Cortex of kidney (tissue), 1 donor: ENCODE measurements at places on chromosomes 6 and 20.

DNA sequence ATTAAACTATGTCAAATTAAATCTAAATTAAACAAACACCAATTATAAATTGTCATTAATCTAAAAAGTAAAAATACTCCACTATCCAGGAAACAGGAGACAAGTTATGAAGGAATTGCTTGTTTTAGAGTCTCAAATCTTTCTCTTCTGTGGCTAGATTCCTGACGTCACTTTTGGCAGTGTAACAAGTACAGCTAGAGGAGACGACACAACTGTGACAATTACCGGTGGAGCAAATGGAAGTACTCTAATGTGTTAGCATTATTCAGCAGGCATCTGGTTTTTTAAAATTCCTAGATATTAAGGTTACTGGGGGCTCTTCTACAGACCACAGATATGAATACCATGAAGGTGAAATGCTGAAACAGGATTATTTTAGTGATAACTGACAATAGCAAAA lies 1042.7 kb downstream of the EPHA7 start:
- no peak for DNase-seq

GRCh38 chr6:33144373-33144772 lies 47.9 kb downstream of the COL11A2 start:
- DNase-seq: no peak

DNA sequence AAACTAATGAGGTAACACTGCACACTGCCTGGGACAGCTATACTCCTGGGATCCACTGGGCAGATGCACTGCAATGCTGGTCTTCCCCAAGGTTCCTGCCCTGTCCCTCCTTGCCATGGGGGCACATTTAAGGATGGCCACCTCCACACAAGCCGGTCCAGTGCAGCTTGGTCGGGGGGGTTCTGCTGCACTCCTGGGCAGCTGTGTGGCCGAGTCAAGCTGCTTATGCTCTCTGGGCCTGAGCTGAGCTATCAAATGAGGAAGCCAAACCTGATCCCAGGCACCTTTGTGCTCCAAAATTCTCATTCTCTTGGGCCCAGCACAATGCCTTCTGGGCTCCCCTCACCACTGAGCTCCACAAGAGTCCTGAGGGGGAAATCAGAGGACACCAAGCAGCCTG lies 37.3 kb downstream of the NINL start:
- no peak for DNase-seq

DNA sequence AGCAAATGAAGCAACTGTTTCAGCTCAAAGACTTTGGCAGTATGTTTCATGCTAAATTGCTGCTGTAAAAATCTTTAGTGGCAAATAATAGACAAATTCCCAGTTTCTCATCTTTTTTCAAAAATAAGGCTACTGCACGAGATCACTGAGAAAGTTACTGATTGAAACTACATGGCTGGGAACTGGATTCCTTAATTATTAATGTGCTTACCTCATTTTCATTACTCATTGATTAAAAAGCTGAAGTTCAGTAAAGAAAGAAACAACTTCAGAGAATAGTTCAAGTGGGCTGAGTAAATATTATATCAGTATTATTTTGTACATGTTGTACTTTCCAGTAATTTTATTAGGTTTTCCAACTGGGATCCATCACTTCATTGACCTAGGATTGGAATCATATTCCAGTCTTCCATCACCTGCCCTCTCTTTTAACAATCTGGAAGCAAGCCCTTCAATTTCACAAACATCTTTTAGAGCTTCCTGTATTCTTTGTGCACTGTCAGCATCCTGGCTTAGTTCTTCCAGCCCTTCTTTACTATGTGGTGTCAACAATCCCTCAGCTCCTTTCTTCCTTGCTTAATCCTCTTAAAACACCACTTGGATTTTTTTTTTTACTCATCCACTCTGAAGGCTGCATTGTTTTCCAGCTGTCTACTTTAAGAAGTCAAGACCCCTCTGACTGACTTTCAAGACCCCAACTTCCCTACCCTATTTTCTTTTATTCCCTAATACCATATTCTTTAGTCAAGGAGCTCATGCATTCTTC lies 4.3 kb downstream of the MEI4 start:
- DNase-seq: no peak

- DNase-seq: no peak
Observed at GRCh38 chr6:56347526-56347925, 100.1 kb upstream of the COL21A1 start.

DNA sequence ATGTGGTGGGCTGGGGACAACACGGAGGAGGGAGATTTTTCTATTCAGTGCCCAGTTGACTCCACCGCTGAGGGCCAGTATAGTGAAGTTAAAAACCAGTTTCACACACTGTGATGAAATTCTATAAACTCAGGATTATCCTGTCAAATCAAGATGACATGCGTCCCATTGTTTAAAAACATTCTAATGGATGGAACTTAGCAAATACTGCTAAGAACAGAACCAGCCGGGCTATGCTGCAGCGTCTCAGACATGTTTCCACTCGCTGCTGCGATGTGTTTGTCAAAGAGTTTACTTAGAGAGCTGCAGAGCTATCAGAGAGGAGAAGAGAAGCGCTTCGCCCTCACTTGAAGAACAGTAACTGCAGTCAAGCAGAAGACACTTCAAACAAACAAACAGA lies 212.6 kb upstream of the FOXQ1 start:
- no peak for DNase-seq

- no peak for DNase-seq
Observed at GRCh38 chr20:49448917-49449316, 33.6 kb downstream of the KCNB1 start.

- no peak for DNase-seq
Observed at GRCh38 chr6:40640599-40641227, 53.5 kb upstream of the LRFN2 start.
